Activated CD4-positive, alpha-beta T cell treated with anti-CD3 and anti-CD28 coated beads, Interleukin-2, amount 50 U/mL, for 4 hours (primary cell): ENCODE measurements at places on chromosomes 1 and 21.

DNA sequence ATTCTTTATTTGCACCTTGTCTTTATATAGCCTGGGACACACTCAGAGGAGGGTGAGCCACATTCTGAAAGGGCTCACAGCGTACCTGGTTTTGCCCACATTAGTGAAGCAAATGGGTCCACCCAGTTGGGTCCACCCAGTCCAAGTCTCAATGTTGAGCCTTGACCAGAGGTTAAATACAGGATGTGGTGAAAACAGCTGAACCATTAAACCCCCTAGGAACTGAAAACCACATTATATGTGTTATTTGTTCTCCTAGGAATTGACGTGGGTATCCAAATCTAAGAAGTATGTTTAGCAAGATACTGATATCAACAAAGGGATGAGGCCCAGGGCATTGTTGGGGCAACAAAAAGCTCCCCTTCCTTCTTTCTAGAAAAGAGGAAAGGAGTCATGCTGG is 83.8 kb downstream of the SETD4 start:
- DNase-seq: no peak

DNA sequence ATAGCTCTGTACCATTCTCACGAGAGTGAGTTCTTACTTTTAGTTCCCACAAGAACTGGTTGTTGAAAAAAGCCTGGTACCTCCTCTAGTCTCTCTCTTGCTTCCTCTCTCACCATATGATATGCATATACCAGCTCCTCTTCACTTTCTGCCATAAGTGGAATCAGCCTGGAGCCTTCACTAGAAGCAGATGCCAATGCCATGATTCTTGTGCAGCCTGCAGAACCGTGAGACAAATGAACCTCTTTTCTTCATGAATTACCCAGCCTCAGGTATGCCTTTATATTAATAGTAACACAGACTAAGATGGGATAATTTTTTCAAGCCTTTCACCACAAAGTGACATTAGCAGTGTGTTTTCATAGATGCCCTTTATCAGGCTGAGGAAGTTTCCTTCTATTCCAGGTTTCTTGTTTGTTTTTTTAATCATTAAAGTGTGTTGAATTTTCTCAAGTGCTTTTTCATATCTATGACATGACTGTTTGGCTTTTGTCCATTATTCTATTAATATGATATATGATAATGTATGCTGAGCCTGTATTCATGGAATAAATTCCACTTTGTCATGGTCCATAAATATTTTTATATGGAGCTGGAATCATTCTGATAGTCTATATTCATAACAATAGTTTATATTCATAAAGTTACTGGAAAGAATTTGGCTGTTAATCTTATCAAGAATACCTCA is 40.7 kb upstream of the C1orf185 start:
- DNase-seq: no peak

DNA sequence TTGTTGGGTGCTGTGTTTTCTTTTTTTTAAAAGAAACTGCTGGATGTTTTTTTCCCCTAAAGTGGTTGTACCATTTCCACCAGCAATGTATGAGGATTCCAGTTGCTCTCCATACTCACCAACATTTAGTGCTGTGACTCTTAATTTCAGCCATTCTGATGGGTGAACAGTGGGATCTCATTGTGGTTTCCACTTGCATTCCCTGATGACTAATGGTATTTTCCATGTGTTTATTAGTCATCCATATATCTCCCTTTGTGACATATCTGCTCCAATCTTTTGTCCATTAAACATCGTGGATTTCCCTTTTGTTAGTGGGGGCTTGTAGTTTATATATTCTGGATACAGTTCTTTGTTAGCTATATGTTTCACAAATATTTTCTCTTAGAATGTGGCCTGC is 206.0 kb downstream of the CAMTA1 start:
- DNase-seq: no peak

GRCh38 chr1:228748431-228748830 is 13.2 kb downstream of the RHOU start:
- no peak for DNase-seq

DNA sequence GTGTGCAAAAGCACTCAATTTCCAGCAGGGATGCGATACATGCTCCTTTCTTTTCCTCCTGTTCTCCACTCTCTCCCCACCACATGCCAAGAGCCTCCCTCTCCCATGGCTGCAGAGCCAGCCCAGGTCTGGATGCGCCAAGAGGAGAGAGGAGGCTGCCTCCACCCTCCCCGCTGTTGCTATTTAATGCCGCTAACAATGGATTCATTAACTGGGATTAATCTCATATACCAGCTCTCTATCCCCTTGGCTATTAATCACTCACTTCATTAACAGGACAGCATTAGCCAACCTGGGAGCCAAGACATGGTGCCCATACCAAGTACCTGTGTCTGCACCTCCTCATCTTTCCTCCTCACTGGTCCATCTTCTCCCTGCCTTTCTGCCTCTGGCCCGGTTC is 49.1 kb upstream of the SCMH1 start:
- no peak for DNase-seq

DNA sequence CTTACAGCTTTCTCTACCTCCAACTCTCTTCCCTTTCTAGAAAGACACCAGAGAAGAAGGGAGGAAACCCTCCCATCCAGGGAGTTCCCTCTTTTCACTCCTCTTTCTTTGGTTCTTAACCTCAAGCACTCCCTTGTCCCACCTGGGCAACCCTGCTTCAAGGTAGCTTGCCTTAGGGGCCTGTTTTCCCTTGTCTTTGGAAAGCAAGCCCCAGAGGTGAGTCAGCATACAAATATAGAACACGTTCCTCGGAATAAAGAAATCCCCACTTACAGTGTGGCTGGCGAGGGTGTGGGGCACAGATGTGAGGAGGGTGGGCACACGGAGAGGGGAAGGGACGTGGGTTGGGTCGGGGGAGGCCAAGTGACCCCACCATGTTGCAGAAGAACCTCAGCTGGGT is 26.1 kb upstream of the KCNE2 start:
- DNase-seq: no peak

DNA sequence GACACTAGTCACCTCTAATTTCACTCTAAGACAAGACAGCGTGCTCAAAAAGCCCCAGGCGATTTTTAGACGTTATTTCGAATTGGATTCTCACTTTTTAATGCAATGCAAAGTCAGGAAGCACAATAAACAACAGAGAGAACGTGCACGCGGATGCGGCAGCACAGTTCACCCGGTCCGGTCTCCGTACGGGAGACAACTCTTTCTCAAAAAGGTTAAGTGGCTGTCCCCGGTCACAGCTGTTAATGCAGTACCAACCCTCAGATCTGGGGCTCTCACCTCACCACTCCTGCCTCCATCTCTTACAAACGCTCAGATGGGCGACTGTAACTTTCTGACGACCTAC is 1.2 kb downstream of the HP1BP3 start:
- DNase-seq: no peak

DNA sequence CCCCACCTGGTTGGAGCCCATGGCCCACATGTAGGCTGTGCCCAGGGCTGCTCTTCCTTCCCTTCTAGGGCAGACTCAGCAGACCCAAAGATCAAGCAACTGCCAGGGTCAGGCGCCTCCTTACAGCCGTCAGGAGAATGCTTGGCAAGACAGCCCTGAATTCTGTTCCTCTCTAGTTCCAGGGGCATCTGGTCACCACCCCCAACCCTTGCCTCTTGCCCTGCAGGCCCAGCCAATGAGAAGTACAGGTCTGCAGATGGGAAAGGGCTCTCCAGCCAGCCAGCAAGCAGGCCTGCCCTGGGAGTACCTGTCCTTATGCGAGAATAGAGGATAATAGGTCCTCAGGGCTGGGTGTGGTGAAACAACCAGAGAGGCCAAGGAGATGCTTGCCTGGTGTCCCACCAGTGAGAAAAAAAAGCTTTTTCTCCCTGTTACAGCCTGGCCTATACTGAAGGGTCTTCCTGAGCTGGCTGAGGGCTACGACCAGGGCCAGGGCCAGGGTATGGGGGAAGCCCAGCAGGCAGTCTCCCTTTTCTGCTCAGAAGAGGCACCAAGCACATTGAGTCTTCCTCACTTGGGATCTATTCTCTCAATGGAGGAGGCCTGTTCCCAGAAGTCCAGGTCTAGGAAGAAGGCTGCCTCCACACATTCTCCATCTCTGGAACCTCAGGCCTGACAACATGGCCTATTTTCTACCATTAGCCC is 31.4 kb downstream of the NAV1 start:
- DNase-seq: no peak

- DNase-seq: no peak
These were observed 707.2 kb upstream of the ADAMTS5 start for GRCh38 chr21:27674041-27674615.

DNA sequence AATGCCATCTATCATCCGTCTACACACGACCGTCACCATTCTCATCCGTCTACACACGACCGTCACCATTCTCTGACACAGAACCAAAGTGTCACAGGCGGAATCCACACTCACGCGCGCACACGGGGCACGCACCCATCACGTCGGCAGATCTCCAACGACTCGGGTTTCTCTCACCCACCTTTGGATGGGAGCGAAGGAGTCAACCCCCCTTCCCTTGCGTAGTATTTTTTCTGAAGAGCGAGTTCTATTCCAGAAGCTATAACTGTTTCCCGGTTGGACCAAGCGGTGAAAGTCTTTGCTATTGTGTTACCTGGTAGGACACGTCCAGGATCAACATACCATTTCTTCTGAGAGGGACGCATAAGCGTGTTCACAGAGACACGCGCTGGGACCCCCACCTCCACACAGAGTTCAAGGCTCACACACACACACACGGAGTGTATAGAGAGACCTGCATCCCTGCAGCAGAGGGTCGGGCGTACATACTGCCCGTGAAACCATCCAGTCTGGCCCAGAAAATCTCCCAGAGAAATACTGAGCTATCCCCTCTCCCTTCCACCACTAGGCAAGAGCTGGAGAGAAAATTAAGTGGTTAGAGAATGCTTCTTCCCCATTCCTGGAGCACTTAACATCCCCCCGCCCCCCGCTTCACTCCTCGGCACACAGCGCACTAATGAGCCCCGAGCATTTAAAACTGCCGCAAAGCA is 741 bp downstream of the DUSP10 start:
- peak; percentile 13 for DNase-seq

GRCh38 chr1:85295654-85296053 is 19.2 kb upstream of the BCL10 start:
- DNase-seq: no peak

DNA sequence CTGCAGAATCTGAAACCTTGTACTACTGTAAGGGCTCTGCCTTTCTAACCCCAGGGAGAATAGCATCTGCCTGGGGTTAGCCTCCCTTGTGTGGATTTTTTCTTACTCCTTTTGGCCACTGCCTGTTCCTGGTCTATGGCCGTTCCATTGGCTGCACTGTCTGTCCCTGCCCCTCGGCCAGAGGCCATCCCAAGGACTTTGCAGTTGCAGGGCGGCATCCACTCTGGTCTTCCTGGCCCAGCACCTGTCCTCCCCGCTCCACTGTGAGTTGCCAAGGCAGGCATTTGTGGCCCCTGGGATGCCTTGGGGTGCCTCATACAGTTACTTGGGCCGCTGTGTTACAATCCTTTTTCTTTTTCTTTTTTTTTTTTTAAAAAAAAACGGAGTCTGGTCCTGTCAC is 45.8 kb downstream of the PDE9A start:
- DNase-seq: no peak

DNA sequence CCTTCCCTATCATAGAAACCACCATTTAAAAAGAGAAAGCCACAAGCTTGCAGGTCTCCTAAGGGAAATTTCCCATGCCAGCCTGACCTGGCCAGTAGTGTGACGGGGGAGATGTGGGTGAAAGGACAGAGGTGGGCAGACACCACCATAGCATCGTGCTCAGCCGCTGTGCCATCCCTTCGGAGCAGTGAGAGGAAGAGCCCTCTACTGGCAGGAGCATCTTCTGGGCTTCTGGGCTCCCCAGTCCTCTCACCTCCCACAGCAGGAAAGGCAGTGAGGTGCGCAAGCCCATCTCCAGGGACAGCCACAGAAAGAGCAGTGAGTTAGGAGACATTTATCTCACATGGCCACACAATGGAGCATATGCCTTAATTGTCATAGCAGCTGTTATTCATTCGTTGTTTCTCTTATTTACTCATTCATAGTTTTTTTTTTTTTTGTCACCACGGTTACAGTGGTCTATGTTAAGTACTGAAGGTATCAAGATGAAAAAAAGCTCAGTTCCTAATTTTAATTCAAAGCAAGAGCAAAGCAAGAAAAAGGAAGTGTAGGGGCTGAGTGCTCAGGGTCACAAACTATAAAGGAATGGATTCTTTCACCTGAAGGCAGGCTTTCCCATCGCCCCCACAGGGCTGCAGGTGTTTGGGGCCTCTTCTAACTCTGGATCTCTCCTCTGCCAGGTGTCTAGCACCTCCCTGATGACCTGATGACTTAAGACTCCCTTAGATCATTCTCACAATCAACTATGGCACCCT is 48.8 kb upstream of the CAMK1G start:
- no peak for DNase-seq

DNA sequence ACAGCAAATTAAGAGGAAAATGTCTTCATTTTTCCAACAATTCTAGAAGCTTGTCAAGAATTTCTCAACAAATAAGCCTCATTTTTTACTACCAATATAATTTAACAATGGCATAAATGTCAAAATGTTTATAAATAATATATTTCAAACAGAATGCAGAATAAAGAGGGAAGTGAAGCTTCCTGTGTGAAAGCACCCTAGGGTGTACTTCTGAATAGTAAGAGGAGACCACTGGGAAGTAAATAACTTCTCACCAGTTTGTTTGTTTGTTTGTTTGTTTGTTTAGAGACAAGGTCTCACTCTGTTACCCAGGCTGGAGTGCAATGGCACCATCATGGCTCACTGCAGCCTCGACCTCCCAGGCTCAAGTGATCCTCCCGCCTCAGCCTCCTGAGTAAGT is 244.3 kb downstream of the SLC45A1 start:
- DNase-seq: no peak

- no peak for DNase-seq
These were observed 17.8 kb downstream of the MCOLN3 start for GRCh38 chr1:85030536-85030935.

DNA sequence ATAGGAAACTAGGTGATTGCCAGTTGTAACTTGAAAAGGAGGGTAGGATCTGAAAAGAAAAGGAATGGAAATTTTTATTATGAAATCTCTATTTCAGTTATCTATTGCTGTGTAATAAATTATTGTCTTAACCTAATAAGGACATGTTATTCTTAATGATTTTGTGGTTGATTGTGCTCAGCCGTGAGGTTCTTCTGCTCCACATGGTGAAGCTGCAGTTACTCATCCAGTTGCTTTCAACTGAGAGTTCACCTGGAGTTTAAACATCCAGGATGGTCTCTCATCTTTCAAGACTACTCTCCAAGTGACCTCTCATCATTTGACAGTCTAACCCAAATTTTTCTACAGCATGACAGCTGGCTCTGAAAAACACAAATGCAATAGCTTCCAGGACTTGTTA is 96.0 kb downstream of the ATG4C start:
- DNase-seq: no peak

DNA sequence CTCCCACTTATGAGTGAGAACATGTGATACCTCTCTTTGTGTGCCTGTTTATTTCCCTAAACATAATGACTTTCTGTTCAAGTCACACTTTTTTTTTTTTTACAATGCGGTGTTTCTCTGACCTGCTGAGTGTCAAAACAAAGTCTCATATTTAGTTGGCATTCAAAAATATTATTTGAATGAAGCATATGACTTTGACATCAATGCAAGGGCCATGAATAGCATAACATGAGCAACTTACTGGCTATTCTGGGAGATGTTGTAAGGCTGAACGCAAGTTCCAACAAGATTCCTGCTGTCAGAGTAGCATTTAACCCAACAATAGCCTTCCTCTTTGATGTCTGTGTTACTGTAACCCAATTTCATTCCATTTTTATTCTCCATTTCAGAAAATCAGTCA is 2.0 kb upstream of the KRTAP19-1 start:
- no peak for DNase-seq
